CD4-positive, alpha-beta T cell (primary cell): ENCODE measurements at places on chromosomes 16 and 17. TPM values are rescaled to one million over a fixed set of nuclear protein-coding genes. Genes with fewer than 3 reads are reported as not detected.

DNA sequence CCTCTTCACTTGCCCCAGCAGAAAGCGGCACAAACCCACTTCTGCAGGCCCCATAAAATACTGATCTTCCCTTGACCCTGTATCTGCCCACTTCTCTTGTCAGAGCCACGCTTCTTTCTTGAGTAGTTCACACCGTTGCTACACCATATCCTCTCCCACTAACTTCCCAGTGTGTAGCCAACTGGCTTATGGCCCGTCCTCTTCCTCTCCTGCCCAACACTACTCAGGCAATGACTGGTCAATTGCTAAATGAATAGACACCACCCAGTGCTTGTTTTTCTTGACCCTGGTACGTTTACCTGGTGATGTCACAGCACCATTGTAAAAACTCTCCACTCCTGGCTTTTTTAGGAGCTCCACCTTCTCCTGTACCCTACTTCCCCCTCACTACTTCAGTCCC is 86.9 kb downstream of the NDEL1 start:
- no peaks in the 10 kb centered on the region for H3K27me3 ChIP-seq
- H3K4me1 ChIP-seq, result no peaks in the 10 kb centered on the region
- H3K27ac ChIP-seq, result no peak overlapping the region
- DNase-seq, result no peak

DNA sequence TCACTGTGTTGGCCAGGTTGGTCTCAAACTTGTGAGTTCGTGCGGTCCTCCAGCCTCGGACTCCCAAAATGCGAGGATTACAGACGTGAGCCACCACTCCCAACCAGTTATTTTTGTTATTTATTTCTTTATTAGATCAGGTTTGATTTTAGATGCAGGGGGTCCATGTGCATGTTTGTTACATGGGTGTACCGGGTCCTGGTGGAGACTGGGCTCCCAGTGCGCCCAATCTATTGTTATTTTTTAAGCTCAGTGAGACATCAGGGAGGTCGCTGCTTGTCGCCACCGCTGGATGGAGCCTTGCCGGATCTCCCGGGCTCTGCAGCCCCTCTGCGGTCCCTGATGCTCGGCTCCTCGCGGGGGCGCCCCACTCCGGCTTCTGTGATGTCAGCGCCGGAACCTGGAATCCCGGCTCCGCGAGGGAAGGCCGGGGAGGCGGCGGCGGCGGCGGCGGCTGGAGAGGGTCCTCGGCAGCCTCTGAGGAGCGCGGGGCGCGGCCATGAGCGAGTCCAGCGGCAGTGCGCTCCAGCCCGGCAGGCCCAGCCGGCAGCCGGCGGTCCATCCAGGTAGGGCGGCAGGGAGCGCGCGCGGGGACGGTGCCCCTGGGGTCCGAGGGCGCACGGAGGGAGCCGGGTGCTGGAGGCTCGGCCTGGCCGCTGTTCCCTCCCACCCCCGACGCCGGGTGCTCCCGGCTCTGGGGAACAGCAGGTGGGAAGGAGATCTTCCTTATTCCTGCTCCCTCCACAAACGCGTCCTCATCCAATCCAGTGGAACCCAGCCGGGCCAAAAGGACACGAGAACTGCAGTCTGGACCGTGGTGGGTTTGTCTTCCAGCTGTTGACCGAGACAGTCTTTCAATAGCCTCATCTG is at the start of gene TMC7:
Gene TMC7, plus strand, starts transcription at position 370 of the 870 bp plus-strand sequence. Its CDS starts 130 bp downstream, at position 500.
- H3K4me1 ChIP-seq, result no peaks in the 10 kb centered on the region
- DNase-seq, result no peak
- no peak within 1 kb of the TSS for H3K27ac ChIP-seq
- peaks cover 26% of the 10 kb centered on the region for H3K27me3 ChIP-seq
- H3K4me3 ChIP-seq, result no peak within 1 kb of the TSS
- H3K36me3 ChIP-seq, result no peaks in the 10 kb centered on the region

GRCh38 chr16:4544473-4544872 is 5.9 kb upstream of the CDIP1 start:
- no peak overlapping the region for H3K27ac ChIP-seq
- peaks cover 10% of the 10 kb centered on the region for H3K4me1 ChIP-seq
- H3K4me3 ChIP-seq, result no peak overlapping the region
- H3K27me3 ChIP-seq, result no peaks in the 10 kb centered on the region
- H3K36me3 ChIP-seq, result no peaks in the 10 kb centered on the region
- no peak for DNase-seq

GRCh38 chr17:79952901-79953300 is 82.8 kb downstream of the TBC1D16 start:
- no peak overlapping the region for H3K27ac ChIP-seq
- no peak for DNase-seq
- H3K4me1 ChIP-seq, result no peaks in the 10 kb centered on the region
- no peaks in the 10 kb centered on the region for H3K36me3 ChIP-seq
- no peaks in the 10 kb centered on the region for H3K27me3 ChIP-seq

GRCh38 chr17:33228548-33228947 is 64.5 kb downstream of the ASIC2 start:
- H3K27ac ChIP-seq, result no peak overlapping the region
- no peaks in the 10 kb centered on the region for H3K27me3 ChIP-seq
- DNase-seq, result no peak
- H3K36me3 ChIP-seq, result no peaks in the 10 kb centered on the region
- H3K4me3 ChIP-seq, result no peak overlapping the region
- no peaks in the 10 kb centered on the region for H3K4me1 ChIP-seq

DNA sequence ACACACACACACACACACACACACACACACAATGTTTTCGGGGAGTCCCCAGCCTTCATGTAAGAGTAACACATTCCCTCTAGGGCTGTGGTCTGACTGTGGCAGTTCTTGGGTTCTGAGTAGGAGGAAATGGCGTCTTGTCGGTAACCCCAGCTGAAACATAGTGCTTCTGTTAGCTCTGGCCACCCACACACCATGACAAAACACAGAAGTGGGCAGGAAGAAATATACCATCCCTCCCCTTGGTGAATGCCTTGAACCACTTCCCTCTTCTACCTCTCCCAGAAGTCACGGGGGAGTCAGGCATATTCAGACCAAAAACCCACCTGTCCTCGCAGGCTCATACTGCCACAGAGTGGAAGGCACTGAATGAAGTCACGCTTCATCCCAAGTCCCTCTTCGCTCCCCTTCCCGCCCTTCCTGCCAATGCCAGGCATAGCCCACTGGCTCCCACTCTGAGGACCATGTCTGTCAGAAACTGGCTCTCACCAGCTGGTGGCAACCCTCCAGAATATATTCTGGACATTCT is 11.5 kb downstream of the SLC35B1 start:
- peaks cover 23% of the 10 kb centered on the region for H3K4me1 ChIP-seq
- H3K4me3 ChIP-seq, result no peak overlapping the region
- H3K27ac ChIP-seq, result peak overlapping the region; percentile 35
- no peaks in the 10 kb centered on the region for H3K27me3 ChIP-seq
- peaks cover 16% of the 10 kb centered on the region for H3K36me3 ChIP-seq
- peak; percentile 86 for DNase-seq

DNA sequence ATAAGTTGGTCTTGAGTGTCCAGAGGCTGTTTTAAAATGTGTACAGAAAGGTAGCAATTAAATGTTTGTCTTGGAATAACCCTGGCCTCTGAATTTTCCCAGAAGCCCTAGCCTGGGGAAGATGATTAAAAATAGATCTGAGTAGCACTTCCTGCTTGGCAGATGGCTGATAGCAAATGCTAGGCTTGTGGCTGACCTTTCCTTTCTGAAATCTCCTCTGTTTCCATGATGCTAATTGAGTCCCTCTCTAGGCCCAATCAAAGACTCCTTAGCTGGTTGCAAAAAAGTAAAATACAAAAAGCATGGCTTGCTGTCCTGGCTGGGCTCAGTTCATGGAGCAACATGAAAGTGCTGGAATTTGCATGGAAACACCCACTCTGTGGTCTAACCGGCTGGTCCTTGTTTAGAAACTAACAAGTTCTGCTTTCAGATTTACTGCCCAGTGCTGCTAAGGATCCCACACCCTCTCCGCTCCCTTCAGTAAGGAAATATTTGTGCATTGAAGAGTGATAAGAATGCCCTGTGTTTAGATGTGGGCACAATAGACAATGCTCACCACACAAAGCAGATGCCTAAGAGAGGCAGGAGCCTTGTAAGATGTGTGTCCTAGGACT is 40.8 kb downstream of the YPEL2 start:
- H3K27ac ChIP-seq, result no peak overlapping the region
- peaks cover 69% of the 10 kb centered on the region for H3K4me1 ChIP-seq
- H3K36me3 ChIP-seq, result no peaks in the 10 kb centered on the region

DNA sequence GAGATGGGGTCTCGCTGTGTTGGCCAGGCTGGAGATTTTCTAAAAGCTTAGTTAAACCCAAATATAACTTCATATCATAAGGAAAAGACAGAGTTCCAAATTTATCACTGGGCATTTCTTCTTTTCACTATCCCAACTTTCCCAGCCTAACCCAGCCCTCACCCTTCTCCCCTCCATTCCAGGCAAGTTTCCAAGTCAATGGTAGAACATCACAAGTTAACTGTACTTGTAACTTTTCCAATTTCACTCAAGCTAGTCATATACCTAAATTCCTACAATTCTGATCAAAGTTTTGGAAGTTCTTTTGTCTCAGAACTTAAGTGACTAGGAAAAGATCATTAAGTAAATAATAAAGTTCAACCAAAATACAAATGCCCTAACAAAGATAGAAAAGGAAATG is 61.2 kb downstream of the USP32 start:
- no peak overlapping the region for H3K4me3 ChIP-seq
- no peak for DNase-seq
- no peaks in the 10 kb centered on the region for H3K27me3 ChIP-seq
- H3K27ac ChIP-seq, result no peak overlapping the region

GRCh38 chr16:86660623-86661022 is 82.3 kb downstream of the FOXL1 start:
- no peak for DNase-seq
- H3K4me3 ChIP-seq, result no peak overlapping the region
- H3K4me1 ChIP-seq, result peaks cover 8% of the 10 kb centered on the region
- no peaks in the 10 kb centered on the region for H3K27me3 ChIP-seq
- no peaks in the 10 kb centered on the region for H3K36me3 ChIP-seq
- H3K27ac ChIP-seq, result no peak overlapping the region

DNA sequence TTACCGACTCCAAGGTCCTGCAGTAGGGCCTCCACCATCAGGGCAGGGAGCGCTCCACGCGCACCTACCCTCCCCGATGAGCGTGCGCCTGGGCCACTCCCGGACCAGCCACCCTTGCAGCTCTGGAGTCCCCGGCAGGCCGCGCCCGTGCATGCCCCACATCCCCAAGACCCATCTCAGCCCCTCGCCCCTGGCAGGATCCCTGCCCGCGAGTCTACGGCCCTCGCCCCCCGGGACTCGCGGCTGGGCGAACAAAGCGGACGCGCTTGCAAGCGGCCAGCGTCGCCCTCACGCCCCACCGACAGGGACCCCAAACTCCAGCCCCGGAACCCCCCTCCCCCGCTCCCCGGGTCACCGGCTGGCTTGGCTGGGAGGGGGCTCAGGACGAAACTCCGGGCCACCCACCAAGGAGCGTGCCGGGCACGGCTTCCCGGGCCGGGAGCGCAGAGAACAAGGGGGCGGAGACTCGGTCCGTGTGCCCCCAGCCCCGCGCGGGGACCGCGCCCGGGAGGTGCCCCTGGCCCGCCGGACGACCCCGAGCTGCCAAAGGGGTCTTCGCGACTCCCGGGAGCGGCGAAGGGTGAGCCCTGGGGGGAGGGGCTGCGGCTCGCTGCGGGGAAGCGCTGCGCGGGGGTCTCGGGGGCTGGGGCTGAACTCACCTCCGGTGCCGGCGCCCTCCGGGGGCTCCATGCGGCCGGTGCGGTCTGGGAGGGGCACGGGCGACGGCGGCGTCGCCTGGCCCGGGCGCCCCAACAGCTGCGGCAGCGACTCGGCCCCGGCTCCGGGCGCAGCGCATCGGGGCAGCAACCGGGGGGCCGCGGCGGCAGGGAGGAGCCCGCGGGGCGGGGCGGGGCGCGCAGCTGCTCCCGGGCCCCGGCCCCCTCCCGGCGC is at the start of gene DBNDD1:
Gene DBNDD1, minus strand, starts transcription at position 805 of the 891 bp plus-strand sequence. Its CDS starts 115 bp downstream, at position 690.
- H3K27me3 ChIP-seq, result peaks cover 5% of the 10 kb centered on the region
- no peak for DNase-seq
- no peak within 1 kb of the TSS for H3K27ac ChIP-seq
- peaks cover 52% of the 10 kb centered on the region for H3K4me1 ChIP-seq

DNA sequence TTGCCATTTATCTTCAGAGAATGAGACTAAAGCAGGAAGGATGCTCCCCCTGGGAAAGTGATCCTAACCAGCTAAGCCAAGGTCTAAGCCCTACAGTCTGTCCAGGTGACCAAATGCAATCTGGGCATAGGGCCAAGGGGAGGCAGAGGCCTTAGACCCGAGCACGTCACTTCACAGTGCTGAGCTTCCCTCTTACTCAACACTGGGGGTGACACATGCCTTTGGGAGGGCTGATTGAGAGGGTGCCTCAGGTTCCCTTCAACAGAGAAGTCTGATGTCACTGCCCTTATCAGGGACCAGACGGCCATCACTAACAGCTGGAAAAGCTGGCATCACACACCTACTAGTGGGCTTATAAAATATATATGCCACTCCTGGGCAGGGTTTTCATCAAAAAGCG is 4.0 kb downstream of the CIAO2B start:
- H3K27me3 ChIP-seq, result peaks cover 13% of the 10 kb centered on the region
- H3K4me3 ChIP-seq, result no peak overlapping the region

GRCh38 chr17:63492940-63493339 is 16.1 kb downstream of the ACE start:
- H3K4me1 ChIP-seq, result no peaks in the 10 kb centered on the region
- H3K36me3 ChIP-seq, result no peaks in the 10 kb centered on the region
- no peak for DNase-seq
- no peak overlapping the region for H3K27ac ChIP-seq
- no peak overlapping the region for H3K4me3 ChIP-seq
- H3K27me3 ChIP-seq, result no peaks in the 10 kb centered on the region

DNA sequence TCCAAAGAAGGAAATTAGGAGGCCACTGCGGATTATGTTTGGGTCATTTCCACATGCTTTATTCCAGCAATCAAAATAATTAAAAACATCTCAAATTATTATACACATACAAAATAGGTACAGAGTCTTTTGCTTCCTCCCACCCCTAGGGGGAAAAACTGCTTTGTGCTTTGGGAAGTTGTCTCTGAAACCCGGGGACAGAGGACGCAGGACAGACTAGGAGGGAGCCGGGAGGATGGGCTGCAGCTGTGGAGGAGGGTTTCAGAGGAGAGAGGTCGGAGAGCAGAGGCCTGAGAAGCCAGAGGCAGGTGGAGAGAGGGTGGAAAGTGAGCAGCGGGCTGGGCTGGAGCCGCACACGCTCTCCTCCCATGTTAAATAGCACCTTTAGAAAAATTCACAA is 17.4 kb downstream of the COL1A1 start:
- no peaks in the 10 kb centered on the region for H3K27me3 ChIP-seq
- peaks cover 17% of the 10 kb centered on the region for H3K4me1 ChIP-seq
- no peak for DNase-seq
- H3K4me3 ChIP-seq, result peak overlapping the region; percentile 24

GRCh38 chr17:27780092-27780827 is 20.1 kb downstream of the NOS2 start:
- DNase-seq, result no peak
- H3K27me3 ChIP-seq, result no peaks in the 10 kb centered on the region
- H3K4me1 ChIP-seq, result no peaks in the 10 kb centered on the region

GRCh38 chr17:74924250-74924948 is at the start of gene OTOP2:
OTOP2 (plus strand) TSS chr17:74924273; CDS start chr17:74924633, 360 bp downstream.
- H3K4me3 ChIP-seq, result peak within 1 kb of the TSS; percentile 37
- DNase-seq, result no peak
- no peaks in the 10 kb centered on the region for H3K36me3 ChIP-seq
- peaks cover 57% of the 10 kb centered on the region for H3K27me3 ChIP-seq

CA5A gene
- total RNA-seq, result not detected

HNF1B gene
- not detected for total RNA-seq

NPIPB6 gene
- total RNA-seq, result 2.4 TPM

CTRB2 gene
- not detected for total RNA-seq

KRT27 gene
- total RNA-seq, result not detected
